ENCODE measurements at places on chromosomes 4 and X.

DNA sequence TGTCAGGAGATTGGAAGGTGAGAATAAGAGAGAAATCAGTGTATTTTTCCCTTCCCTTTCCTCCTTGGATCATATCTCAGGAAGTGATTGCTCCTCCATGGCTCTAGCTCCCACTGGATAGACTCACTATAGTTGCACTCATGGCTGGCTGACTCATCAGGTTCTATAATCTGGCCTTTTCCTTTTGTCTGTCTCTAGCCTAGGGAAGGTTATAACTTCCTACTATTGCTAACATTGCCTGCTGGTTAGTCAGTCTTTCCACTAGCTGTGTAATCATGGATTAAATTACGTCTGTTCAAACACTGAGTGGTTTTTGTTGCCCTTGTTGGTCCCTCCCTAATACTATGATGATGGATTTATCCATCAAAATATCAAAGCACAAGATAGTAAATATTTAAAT, 195.5 kb upstream of the VEGFC start:
- no peak for DNase-seq

- no peak for DNase-seq
Measured at GRCh38 chr4:72629540-72629939, 60.5 kb upstream of the ADAMTS3 start.

- no peak for DNase-seq
Measured at GRCh38 chr4:169234137-169234855, 36.5 kb downstream of the SH3RF1 start.

GRCh38 chrX:118603981-118604380, 108.4 kb downstream of the DOCK11 start:
- DNase-seq = peak; percentile 6

DNA sequence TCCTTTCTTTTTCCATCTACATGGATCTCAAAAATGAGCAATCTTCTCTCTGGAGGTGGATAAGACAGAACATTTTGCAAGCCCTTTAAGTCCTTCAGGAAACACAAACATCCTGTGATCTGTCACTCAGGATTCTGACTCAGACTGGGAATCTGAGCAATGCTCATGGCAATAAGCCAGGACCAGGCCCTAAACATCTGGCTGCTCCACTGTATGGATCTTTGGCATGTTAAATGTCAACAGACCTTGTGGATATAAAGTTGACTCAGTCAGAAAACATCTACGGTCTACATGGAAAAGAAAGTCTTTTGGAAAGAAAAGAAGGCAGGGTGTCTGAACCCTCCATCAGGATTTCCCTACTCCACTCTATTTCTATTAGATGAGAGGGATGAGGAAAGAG, 17.8 kb upstream of the CHIC2 start:
- no peak for DNase-seq

GRCh38 chrX:86946569-86946968, 571.0 kb upstream of the KLHL4 start:
- peak; percentile 24 for DNase-seq

DNA sequence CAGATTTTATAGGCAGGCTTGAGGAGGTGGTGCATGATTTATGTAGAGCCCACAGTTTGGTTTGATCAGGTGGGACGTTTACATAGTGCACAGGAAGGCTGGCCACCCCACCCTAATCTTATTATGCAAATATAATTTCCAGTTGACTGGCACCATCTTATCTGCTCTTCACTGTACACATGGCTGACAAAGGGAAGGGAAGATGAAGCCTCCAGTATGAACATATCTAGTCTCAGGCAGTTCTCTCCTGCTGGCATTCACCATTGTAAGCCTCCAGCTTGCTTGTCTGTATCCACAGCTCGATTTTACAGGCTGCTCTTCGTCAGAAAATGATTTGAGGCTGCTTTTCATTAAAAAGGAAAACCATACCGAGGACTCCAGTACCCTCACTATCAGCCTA, 278.3 kb downstream of the TECRL start:
- no peak for DNase-seq

DNA sequence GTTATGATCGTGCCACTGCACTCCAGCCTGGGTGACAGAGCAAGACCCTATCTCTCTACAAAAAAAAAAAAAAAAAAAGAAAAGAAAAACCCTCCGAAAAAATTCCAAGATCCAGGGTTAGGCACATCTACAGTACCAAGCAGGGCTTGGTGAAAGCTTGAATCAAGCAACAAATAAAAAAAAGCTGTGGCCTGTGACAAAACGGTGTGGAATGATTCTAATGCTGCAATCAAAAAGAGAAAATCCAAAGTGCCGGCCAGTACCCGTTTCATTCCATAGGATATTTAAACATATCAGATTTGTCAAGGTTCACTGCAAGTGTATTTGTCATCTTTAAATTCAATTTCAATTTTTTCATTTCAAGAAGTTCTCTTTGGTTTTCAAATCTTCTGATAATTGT, 20.5 kb downstream of the RWDD4 start:
- no peak for DNase-seq

- no peak for DNase-seq
Measured at GRCh38 chr4:152357206-152357605, 178.7 kb downstream of the FBXW7 start.

DNA sequence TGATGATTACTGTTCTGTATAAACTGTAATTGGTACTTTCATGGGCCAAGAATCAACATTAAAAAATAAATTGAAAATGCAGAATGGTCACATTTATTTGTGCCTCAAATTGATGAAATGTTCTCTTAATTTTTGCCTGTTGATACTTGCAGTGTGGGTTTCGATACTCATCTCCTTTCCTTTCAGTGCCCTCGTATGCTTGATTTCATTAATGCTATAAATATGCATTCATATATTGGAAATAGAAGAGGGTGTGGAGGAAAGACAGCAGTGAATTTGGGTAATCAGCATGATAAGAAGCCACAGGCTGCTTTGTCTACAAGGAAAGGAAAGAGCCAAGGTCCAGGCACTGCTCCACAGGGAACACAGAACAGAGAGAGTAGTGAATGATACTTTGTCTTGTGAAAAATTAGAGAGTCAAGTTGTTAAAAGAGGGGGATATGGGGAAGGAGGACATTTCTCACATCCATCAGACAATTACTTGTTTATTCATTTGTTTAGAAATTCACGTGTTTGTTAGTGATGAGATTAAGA, 1.0 kb upstream of the DDX60 start:
- DNase-seq = no peak

DNA sequence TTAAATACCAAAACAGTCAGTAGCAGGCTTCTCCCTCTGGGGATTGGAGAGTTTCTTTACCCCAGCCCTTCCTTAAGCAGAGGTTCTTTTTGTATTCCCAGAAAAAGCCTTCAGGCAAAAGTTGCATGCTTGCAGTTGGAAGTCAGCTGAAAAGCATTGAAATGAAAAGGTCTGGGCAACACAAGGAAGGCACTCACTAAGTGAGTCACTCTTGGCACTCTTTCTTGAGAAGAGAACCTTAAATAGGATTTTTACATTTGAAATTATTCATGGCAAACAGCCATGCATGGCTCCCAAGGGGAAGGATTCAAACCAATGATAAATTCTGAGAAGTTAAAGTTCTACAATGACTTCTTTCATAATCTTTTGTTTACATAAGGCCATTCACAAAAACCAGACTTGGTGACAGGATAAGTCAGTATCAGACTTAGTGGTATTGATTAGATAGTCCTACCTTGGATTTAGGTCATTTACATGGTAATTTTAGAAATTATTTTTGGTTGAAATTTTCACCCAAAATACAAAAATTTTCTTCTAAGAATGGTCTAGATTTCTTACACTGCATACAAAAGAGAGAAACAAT, 2068.9 kb downstream of the PCDH7 start:
- no peak for DNase-seq

GRCh38 chr4:111499706-111500105, 645.5 kb upstream of the FAM241A start:
- no peak for DNase-seq

GRCh38 chr4:107389965-107390364, 330.1 kb downstream of the PAPSS1 start:
- no peak for DNase-seq

- DNase-seq = peak; percentile 36
Measured at GRCh38 chrX:129606918-129607317, 47.8 kb downstream of the APLN start.

- no peak for DNase-seq
Measured at GRCh38 chr4:155473420-155474095, 96.8 kb upstream of the MAP9 start.

DNA sequence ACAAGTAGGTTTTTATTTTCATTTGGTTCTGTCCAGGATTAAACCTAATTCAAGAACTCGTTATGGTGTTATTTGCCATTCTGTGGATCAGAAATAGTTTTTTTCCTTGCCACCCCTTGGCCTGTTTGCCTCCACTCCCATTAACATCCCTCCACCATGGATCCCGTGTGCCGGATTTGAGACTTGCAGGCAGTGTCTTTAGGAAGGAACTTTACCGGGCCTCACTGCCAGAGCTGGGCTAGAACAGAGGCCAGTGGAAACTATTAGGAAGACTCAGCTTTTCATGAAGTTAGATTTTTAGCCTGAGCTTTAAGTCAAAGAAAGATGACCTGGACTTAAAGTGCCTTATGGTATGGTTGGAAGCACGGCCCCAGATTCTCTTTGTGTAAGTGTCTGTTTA, 2.4 kb downstream of the KLHL2 start:
- DNase-seq = no peak

GRCh38 chrX:150316564-150316963, 46.6 kb upstream of the MAMLD1 start:
- no peak for DNase-seq

- DNase-seq = peak; percentile 1
Measured at GRCh38 chrX:136708348-136708747, 60.4 kb downstream of the CD40LG start.

DNA sequence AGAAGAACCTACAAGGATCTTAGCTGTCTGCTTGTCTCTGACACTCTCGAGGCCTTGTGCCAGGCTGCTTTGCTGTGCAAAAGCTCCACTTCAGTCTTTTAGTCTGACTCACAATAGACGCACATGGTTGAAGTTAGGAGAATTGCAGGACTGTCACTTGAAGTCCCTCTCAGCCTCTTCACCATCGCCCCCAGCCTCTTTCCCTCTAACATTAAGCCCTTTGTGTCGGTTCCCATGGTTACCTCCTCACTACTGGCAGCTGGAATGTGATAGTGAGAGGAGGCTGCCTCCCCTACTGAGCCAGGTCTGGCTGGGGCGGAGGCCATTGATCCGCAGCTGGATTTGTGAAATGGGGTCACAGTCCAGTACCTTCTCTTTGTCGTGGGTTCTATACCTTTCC, 201.8 kb downstream of the SOWAHB start:
- DNase-seq = no peak

DNA sequence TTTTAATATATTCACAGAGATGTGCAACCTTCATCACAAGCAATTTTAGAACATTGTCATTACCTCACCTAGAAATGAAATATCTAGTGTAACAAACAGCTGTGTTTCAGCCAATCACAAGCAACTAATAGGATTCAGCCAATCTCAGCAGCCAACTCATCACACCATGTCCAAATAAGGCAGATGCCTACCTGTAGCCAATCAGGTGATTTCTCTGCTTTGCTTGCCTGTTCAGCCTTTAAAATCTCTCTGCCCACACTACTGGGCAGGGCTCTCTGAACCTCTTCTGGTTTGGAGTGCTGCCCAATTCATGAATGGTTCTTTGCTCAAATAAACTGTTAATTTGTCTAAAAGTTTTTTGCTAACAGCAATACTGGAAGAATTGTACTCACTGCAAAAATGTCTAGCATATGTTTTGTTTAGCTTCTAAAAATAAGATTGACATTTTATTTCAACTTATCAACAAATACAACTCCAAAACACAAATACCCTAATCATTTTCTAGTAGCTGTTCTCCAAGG, 52.4 kb upstream of the IGFBP7 start:
- no peak for DNase-seq

DNA sequence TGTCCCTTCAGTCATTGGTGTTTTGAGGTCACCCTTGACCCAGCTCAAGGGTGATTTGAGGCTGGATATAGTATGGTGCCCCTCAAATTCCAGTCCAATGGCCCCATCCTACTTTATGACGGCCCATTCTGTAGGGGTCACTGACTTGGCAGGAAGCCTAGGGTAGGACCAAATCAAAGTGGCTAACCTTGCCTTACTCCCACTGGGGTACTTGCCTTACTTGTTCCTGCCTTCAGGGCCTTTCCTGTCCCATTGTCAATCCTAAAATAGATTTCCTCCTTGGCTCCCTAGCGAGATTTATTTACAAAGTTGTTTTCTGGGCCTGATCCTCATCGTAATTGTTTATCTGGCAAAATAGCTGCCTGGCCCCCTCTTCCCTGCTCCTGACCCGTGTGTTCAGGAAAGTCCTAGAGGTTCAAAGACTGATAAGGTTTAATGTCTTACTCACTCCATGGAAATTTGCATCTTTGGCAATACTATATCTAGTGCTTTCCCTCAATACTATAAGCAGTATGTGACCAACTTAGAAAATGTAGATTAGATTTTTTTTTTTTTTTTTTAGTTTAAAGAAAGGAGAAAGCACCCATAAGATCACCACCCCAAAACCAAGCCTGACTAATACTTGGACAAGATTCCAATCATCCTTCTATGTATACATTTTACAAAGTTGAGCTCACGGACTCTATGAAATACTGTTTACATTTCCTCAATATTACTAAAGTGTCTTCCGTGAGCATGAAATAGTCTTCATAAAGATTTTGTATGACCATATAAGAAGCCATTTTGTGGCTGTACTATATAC, 44.8 kb downstream of the MSN start:
- DNase-seq = no peak

GRCh38 chrX:1679238-1679637, 64.4 kb downstream of the ASMT start:
- no peak for DNase-seq

DNA sequence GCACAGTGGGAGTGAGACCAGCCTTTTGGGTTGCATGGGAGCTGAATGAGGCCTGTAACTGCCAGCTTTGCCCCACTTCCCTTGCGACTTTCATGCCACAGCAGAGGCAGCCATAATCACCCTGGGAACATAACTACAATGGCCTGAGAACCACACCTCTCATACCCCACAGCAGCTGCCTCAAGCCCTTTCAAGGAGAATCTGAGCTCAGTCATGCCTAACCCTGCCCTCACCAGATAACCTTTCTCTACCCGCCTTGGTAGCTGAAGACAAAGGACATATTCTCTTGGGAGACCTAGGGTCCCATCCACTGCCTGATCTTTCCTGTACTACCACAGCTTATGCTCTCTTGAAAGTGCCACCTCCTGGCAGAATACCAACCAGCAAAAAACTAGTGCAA, 599.9 kb upstream of the IGFBP7 start:
- no peak for DNase-seq

GRCh38 chr4:99763635-99764101, 53.0 kb upstream of the DAPP1 start:
- DNase-seq = peak; percentile 10

DNA sequence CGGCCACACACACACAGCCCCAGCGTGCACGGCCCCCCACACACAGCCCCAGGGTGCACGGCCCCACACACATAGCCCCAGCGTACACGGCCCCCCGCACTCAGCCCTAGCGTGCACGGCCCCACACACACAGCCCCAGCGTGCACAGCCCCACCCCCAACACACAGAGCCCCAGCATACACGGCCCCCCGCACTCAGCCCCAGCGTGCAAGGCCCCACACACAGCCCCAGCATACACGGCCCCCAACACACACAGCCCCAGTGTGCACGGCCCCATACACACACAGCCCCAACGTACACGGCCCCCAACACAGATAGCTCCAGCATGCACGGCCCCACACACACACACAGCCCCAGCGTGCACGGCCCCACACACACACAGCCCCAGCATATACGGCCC, 17.6 kb downstream of the GAK start:
- no peak for DNase-seq

GRCh38 chr4:43238585-43238984, 346.1 kb downstream of the GRXCR1 start:
- DNase-seq = no peak

- DNase-seq = no peak
Measured at GRCh38 chr4:26916195-26916594, 55.6 kb downstream of the STIM2 start.

All from hippocampal formation (tissue), 2 donors.